ENCODE measurements at places on chromosomes 11 and 22. TPM values are rescaled to one million over a fixed set of nuclear protein-coding genes. Genes with fewer than 3 reads are reported as not detected.

The PLAAT2 gene
- not detected for total RNA-seq

The MRGPRX3 gene
- total RNA-seq, result not detected

The ZNF214 gene
- 2.9 TPM for total RNA-seq

The IGSF22 gene
- not detected for total RNA-seq

The TPCN2 gene
- total RNA-seq, result 10.3 TPM

The APOC3 gene
- not detected for total RNA-seq
